ENCODE measurements at places on chromosomes 3 and 15. TPM values are rescaled to one million over a fixed set of nuclear protein-coding genes. Genes with fewer than 3 reads are reported as not detected.

- no peak overlapping the region for H3K4me3 ChIP-seq
- H3K36me3 ChIP-seq, result no peaks in the 10 kb centered on the region
- no peak overlapping the region for H3K27ac ChIP-seq
Measured at GRCh38 chr3:65619451-65619881, 419.3 kb downstream of the MAGI1 start.

- no peaks in the 10 kb centered on the region for H3K4me1 ChIP-seq
- H3K27me3 ChIP-seq, result peaks cover 10% of the 10 kb centered on the region
- no peaks in the 10 kb centered on the region for H3K36me3 ChIP-seq
- H3K27ac ChIP-seq, result no peak overlapping the region
- no peak overlapping the region for H3K4me3 ChIP-seq
Measured at GRCh38 chr3:159852821-159853505, 135.7 kb upstream of the IL12A start.

The ZBED2 gene
- 0.27 TPM for total RNA-seq

DNA sequence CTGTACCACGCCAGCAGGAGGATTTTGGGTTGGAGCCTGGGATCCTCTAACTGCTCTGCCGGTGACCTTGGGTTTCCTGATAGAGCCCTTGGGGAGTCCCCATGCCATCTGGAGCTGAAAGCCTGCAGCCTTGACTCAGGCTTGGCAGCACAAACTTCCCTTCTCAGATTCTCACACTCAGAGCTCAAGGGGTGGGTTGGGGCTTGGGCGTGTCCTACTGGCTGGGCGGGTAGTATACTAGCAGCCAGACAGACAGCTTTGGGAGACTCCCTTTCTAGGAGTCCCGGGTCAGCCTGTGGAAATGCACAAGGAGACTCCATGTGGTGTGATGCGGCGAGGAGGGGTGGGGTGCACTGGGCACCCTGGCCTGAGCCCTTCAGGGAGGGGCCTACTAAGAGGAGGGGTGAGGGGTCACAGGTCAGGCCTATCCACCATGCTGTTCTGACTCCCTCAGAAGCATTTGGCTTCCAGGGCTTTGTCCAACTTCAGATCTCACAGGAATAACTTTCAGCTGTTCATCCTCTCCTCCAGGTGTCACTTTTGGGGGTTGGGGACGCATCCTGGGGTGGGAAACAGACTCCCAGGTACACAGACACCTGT is 21.6 kb upstream of the PLXNA1 start:
- no peak for DNase-seq
- no peaks in the 10 kb centered on the region for H3K36me3 ChIP-seq
- no peaks in the 10 kb centered on the region for H3K4me1 ChIP-seq
- no peak overlapping the region for H3K4me3 ChIP-seq
- no peak overlapping the region for H3K27ac ChIP-seq
- no peaks in the 10 kb centered on the region for H3K27me3 ChIP-seq

GRCh38 chr15:25173241-25174028 is 218.6 kb downstream of the SNRPN start:
- no peaks in the 10 kb centered on the region for H3K4me1 ChIP-seq
- H3K27me3 ChIP-seq, result no peaks in the 10 kb centered on the region
- H3K36me3 ChIP-seq, result no peaks in the 10 kb centered on the region
- DNase-seq, result no peak
